ENCODE measurements at places on chromosomes 7 and 10.

DNA sequence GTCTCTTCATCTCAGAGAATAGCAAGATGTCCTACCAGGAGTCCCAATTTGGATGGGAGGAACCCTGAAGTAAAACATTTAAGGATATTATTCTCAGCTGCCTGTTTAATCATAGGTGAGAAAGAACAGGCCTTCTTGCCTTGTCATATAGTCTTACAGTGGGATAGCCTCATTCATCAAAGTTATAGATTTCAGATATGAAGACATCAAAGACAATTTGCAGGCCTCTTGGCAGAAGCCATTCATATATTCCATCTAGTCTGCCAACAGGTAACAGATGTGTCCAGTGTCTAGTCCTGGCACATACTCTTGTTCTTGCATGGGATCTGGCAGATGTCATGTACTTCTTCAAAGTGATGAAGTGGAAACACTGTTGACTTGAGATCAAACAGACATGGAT, 601.3 kb upstream of the GHITM start:
- no peak for ATAC-seq

- ATAC-seq: no peak
These were observed 24.9 kb downstream of the BEND7 start for GRCh38 chr10:13503745-13504463.

- no peak for ATAC-seq
These were observed 35.3 kb downstream of the CHST3 start for GRCh38 chr10:71999360-72000072.

GRCh38 chr10:72063703-72064391, 24.5 kb downstream of the SPOCK2 start:
- peak; percentile 28 for ATAC-seq

- ATAC-seq: no peak
These were observed 86.7 kb upstream of the RET start for GRCh38 chr10:42990016-42990720.

GRCh38 chr7:77823787-77824186, 25.2 kb downstream of the PHTF2 start:
- ATAC-seq: no peak

- ATAC-seq: no peak
These were observed 15.6 kb upstream of the SLC25A13 start for GRCh38 chr7:96337519-96337918.

- ATAC-seq: no peak
These were observed 355.6 kb downstream of the ETV1 start for GRCh38 chr7:13633857-13634256.

- no peak for ATAC-seq
These were observed 27.3 kb upstream of the ITGB1 start for GRCh38 chr10:32985341-32985764.

DNA sequence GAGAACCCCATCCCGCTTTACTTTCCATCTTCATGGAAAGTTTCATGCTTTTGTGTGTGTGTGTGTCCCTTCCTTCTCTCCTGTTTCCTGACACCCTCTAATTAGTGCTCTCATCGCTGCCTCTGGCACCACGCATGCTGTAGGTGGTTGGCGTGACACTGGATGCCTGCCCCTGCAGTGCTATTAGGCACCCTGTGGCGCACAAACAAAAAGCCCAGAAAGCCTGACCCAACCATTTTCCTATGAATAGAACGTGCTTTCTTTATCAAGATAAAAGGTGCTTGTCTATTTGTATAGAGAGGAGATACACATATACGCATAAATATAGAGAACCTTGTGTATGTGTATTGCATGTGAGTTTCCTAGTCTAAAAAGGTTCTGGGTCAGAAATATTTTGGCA, 120.8 kb upstream of the CDCA7L start:
- ATAC-seq: no peak

DNA sequence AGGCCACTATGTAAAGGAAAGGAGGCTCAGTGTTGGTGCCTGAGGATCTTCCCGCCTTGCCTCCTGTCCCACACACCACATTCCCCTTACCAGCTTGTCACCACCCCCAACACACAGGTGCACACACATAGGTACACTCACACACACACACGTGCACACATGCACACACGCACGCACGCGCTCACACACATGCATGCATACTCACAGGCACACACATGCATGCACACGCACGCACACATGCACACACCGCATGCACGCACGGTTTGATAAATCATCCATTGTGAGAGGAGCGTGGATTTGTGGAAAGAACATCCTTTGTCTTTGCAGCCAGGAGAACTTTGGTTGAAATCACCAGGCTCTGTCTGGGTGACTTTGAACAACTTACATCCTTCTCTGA, 359.8 kb downstream of the FRMD4A start:
- no peak for ATAC-seq

DNA sequence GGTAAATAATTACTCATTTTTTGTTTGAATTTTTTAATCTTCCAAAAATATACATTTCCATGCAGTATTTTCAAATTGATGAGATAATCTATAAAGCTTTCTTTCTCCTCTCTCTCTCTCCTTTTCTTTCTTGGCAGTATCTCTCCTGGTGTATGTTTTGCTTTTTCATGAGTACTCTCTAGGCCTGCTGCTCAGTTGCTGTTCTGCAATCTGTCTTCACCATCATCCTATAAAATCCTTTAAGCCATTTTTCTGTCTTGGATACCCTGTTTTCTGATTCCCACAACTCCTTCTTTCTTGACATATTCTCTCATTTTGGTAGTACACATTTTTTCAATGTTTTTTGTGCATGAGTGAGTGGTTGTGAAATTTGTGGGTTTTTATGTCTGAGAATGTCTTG, 1558.1 kb upstream of the LRRTM3 start:
- ATAC-seq: no peak

- ATAC-seq: no peak
These were observed 268.5 kb downstream of the RPS24 start for GRCh38 chr10:78301891-78302738.

DNA sequence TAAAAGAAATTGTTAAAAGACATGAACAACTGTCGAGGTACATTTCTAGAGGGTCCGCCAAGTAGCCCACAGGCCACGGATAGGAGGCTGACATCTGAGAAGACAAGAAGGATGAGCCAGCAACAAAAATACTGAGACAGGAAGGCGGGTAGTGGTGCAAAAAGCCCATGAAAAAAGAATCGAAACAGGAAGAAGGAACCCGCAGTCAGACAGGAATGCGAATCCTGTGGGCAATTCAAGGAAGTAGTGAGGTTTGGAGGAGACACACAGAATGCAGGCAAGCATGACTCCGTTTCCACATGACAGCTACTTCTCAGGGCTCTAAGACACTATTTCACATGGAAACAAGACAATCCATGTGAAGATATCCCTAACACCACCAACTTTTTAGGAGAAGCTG, 125.2 kb downstream of the DOCK4 start:
- ATAC-seq: no peak

DNA sequence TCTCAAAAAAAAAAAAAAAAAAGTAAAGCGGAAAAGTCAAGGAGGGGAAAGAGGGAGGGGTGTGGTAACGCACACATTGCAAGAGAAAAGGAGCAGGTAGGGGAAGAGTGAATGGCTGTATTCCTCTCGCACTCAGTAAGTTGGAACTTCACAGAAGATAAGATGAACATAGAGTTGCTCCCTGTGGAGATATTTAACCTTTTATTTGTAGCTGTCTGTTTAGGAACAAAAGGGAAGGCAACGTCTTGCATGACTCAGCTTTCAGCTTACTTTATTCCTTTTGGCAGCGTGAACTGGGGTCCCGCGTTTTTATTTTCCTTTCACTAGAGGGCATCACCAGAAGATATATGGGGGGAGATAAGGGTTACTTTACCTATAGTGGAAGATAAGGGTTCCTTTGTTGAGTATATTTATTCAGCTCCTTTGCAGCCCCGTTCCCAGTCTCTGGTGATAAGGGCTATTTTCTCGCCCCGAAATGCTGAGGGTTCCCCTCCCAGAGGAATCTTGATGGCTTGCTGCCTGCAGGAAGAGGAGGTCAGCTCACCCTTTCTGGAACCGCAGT, 78.5 kb downstream of the APBB1IP start:
- ATAC-seq: no peak

- no peak for ATAC-seq
These were observed 49.9 kb downstream of the MKX start for GRCh38 chr10:27695706-27696105.

- peak; percentile 58 for ATAC-seq
These were observed 461.9 kb upstream of the KLF6 start for GRCh38 chr10:4246881-4247358.

- no peak for ATAC-seq
These were observed 11.3 kb upstream of the SLIT1 start for GRCh38 chr10:97197030-97197500.

GRCh38 chr7:91137788-91138368, 126.4 kb upstream of the FZD1 start:
- no peak for ATAC-seq

- ATAC-seq: peak; percentile 69
These were observed 39.7 kb upstream of the TNKS2 start for GRCh38 chr10:91758303-91759146.

- ATAC-seq: no peak
These were observed 80.7 kb downstream of the GCC1 start for GRCh38 chr7:127504715-127505114.

- no peak for ATAC-seq
These were observed 26.9 kb downstream of the ARL4A start for GRCh38 chr7:12714379-12714737.

- no peak for ATAC-seq
These were observed 149.2 kb downstream of the TRIL start for GRCh38 chr7:28808796-28809533.

DNA sequence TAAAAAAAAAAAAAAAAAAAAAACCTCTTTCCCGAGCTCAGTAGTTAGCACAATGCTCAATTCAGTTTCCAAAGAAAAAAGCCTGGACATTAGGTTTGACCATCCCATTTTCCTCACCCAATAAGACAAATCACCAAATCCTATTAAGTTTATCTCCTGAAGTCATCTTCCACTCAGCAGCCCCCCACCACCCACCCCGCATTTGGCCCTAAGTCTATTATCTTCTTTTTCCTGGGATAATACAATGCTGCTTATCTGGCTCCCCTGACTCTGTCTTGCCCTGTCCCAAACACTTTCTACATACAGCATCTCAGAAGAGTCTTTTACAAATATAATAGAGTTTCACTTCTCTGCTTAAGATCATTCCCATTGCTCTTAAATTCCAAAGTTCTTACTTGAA, 17.8 kb upstream of the LMOD2 start:
- ATAC-seq: no peak

DNA sequence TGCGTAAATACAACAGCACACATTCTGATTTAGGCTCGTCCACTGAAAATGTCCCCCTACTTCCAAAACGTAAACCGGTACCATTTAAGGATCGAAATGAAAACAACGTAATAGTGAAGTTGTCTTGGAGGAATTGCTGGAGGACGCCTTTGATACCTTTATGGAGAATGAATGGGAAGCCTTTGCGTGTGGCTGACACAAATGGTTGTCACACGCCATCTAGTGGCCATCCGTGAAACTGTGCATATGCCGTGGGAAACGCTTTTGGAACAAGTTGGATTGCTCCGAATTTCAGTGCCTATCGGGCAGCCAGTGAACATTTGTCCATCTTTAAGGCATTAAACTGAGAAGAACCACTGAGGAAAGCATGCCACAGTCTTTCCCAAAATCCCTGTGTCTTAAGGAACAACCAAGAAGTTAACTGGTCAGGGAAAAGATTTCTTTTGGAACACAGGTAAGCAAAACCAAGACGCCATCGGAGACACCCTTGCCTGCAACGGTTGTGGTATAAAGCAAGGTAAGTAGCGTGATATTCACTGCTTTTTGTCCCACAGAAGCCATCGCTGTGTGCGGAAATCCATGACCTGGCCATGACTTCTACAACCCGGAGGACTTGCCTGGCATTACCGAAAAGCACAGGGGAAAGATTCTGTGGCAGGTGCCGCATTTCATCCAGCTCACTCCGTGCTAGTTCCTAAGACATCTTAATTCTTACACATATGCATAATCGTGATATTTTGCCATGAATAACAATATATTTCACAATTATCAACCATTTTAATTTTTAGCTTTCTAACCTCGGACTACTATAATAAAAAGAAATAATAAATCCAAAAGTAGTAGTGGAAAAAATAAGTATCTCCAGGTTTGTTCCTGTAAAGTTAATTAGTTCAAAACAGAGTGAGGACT, 100.6 kb downstream of the FAM204A start:
- no peak for ATAC-seq

DNA sequence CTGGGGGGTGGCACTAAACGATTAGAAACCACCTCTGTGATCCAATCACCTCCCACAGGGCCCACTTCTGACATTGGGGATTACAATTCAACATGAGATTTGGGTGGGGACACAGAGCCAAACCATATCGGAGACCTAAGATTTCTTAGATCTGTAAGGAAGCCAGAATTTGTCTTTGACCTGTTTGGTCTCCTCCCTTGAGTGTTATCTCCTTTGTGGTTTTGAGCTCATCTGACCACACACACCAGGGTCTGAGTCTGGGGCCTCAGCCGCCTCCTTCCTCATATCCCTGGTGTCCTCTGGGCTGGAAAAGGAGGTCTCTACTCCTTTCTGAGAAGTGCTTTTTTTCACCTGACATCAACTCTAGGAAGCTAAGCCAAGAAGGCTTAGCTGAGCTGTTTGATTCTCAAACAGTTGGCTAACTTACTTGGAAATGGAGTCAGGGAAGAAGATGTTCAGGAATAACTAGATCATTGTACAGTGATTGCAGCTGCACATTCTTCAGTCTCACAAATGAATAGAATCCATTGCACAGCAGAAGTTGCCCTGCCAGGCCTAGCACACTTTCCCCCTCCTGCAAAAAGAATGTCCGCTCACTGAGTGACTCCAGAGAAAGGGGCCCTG, 167.4 kb downstream of the ARHGAP21 start:
- no peak for ATAC-seq

DNA sequence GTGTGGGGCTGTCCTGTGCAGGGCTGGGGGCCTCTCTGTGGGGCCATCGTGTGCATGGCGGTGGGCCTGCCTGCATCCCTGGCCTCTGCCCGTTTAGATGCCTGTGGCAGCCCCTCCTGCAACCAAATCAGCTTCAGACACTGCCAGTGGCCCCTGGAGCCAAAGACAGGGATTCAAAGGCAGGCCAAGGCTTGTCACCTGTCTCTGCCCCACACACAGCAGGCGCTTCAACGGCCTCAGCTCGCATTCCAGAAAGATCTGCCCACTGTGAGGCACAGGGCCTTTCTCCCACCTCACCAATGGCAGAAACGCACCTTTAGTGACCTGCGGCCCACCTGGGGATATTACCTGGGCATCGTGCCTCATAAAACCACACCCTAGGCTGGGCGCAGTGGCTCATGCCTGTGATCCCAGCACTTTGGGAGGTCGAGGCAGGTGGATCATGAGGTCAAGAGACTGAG, 46.0 kb downstream of the INSIG1 start:
- no peak for ATAC-seq

DNA sequence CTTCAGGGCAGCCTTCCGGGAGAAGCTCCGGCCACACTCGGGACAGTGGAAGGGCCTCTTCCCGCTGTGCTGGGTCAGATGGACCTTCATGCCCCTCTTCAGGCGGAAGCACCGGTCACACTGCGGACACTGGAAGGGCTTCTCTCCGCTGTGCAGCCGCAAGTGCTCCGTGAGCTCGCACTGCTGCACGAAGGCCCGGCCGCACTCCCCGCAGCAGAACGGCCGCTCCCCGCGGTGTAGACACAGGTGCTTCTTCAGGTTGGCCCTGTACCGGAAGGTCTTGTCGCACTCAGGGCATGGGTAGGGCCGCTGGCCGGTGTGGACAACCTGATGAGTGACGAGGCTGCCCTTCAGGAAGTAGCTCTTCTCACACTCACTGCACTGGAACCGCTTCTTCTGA, 14.2 kb upstream of the ZNF786 start:
- no peak for ATAC-seq

- ATAC-seq: no peak
These were observed 31.6 kb downstream of the NCAPG2 start for GRCh38 chr7:158672975-158673374.
